CD4-positive, alpha-beta T cell treated with Interleukin-17A for 4 hours (primary cell): ENCODE measurements at places on chromosomes 3 and 15.

DNA sequence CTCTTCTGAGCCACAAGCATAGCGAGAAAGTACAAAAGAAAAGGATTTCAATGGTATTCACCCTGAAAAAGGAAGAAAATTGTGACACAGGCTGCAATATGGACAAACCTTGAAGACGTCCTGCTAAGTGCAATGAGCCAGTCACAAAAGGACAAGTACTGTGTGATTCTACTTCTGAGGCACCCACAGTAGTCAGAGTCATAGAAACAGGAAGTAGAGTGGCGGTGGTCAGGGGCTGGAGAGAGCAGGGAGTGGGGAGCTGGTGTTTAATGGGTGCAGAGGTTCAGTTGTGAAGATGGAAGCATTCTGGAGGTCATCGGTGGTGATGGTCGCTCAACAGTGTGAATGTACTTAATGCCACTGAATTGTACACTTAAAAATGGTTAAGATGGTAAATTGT is 180.5 kb downstream of the APBA2 start:
- no peak for DNase-seq

- no peak for DNase-seq
These were observed 9.1 kb downstream of the EOMES start for GRCh38 chr3:27713078-27713423.

DNA sequence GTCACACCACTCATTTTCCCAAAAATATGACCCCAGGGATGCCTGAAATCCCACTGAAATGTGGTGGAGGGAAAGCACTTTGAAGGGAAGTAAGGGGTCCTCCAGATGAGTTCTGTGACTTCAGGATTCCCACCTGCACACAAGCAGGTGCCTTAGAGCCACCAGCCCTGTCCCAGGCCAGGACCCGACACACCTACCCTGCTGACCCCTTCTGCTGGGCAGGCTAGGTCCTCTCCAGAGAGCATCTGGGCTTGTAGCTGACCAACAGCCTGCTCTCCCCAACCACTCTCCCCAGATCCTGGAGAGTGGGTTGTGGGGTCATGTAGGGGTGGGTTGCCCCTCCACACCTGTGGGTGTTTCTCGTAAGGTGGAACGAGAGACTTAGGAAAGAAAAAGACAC is 14.9 kb upstream of the CILP start:
- no peak for DNase-seq

GRCh38 chr15:34514251-34514670 is 69.2 kb downstream of the GOLGA8B start:
- peak; percentile 21 for DNase-seq

GRCh38 chr15:69305204-69305931 is 6.7 kb downstream of the PAQR5 start:
- DNase-seq: no peak

- DNase-seq: no peak
These were observed 342.4 kb downstream of the LPP start for GRCh38 chr3:188496390-188496789.

GRCh38 chr3:158264894-158265293 is 155.0 kb downstream of the RSRC1 start:
- DNase-seq: no peak

GRCh38 chr15:34793071-34793470 is 2.3 kb downstream of the ACTC1 start:
- DNase-seq: no peak

GRCh38 chr3:142706321-142707127 is 17.3 kb upstream of the TRPC1 start:
- no peak for DNase-seq

DNA sequence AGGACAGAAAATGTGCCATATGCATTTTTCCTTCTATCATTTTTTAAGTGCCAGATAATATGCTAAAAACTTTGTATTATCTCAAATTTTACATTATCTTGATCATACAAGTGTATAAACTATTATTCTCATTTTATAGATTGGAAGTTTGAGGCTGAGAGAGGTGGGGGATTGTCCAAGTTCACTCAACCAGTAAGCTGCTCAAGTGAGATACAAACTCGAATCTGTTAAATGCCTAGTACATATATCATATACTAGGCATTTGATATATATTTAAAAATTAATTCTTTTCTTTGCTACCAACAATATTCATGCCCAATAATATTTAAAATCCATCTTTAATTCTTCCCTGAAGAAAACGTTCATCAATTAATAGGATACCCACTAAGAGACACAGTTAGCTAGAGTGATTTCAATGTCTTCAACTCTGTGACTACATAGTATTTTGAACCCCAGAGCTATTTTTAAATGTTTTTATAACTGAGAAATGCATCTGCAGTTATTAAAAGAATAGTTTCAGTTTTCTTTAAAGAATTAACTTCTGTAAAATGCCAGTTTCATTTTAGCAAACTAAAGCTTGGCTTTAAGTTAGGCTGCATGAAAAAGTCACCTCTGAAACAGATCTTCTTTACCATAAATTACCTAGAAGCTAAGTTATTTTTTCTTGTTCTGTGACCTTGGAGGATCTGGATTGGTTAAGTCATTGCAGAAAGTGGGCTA is 40.4 kb downstream of the IQCB1 start:
- no peak for DNase-seq

- no peak for DNase-seq
These were observed 15.6 kb downstream of the EOGT start for GRCh38 chr3:68997887-68998286.

DNA sequence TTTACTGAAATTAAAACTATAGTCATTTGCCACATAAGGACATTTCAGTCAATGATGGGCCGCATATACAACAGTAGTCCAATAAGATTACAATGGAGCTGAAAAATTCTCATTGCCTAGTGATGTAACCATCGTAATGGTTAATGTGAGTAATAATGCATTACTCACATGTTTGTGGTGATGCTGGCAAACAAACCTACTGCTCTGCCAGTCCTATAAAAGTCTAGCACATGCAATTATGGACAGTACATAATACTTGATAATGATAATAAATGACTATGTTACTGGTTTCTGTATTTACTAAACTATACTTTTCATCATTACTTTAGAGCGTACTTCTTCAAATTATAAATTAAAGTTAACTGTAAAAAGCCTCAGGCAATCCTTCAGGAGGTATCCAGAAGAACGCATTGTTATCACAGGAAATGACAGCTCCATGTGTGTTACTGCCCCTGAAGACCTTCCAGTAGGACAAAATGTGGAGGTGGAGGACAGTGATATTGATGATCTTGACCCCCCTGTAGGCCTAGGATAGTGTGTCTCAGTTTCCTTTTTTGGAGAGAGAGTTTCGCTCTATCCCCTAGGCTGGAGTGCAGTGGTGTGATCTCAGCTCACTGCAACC is 102.7 kb downstream of the ATP1B3 start:
- DNase-seq: no peak

DNA sequence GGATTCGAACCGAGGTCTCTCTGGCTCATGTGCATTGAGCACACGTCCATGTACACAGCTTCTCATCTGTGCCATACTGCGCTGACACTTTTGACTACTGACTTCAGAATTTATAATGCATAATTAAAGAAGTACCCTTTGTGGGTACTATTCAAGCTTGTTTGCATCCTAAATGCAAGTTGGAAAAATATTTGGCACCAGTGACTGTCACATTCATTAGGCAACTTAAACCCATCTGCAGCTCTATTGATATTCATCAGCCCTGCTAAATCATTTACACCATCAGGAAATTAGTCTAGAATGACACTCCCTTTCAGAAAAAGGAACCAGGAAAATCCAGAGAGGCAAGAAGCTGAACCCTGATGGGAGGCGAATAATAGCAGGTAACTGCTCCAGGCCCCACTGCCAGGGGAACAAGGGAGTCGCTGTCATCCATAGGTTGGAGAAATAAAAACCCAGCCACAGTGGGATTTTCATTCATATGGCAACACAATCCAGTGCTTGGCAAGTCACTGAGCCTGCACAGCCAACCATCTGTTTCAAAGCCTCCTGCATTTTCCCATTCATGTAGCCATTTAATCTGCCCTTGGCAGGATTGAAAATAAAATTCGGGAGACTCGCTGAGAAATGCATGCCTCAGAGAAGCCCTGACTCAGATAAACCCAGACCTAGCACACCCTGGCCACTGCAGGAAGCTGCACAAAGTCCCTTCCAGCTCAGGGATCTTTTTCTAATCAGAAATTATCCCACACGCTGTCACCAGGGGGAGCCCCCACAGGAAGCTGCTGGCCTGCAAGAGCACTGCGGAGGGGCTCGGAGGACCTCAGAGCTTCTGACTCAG is 103.0 kb upstream of the VEPH1 start:
- DNase-seq: peak; percentile 61

GRCh38 chr3:148455098-148455497 is 242.6 kb upstream of the AGTR1 start:
- DNase-seq: no peak

DNA sequence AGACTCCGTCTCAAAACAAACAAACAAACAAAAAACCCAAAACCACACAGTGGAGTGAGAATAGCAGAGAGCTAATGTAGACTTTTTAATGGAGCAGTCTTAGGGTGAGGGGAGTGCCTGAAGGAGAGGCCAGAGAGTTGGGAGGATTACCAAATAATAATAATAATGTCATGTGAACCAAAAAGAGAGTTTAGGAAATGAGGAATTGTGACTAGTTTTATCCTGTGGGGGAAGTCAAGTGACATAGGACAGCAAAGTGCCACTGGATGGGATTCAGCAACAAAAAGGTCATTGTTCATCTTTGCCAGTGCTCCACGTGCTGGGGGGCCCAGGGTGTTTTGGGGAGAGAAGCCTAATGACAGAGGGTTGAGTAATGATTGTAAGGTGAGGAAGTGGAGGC is 12.9 kb downstream of the GPR87 start:
- no peak for DNase-seq

DNA sequence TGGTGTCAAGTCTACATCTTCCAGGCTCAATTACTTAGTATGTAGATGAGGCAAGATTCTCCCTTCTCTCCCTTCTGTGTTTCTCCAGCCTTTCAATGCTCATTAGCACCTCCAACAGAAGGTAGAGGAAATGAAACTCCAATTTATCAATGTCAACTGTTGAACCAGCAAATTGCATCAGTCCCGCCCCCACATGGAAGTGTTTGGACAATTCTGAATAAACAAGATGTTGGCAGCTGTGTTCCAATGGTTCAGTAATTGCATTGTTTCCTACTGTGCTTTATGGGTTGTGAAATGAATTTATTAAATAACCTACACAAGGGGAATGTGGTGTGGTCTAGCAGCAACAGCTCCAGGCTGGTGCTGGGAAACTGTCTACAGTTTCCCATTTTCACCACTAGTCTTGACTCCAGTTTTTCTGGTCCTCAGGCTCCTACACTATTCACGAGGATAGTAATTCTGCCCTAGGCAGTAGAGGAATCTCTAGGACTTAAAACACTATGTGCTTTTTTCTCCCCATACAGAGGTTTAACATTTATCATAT is 91.9 kb downstream of the MB21D2 start:
- no peak for DNase-seq

DNA sequence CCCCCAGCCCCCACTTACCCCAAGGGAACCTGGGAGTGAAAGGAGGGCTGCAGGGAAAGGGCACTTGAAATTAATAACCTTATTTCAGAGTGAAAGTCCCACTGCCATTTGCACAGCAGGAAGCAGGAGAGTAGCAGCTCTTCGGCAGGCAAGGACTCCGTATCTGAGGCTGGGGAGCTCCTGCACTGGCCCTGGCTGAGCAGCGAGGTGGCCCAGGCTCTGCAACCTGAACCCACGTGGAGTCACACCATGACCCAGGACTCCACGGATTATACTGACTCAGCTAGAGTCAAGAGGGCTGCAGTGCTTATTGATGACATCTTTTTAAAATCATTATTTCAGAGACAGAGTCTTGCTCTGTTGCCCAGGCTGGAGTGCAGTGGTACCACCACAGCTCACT is 214.5 kb downstream of the XXYLT1 start:
- DNase-seq: no peak

DNA sequence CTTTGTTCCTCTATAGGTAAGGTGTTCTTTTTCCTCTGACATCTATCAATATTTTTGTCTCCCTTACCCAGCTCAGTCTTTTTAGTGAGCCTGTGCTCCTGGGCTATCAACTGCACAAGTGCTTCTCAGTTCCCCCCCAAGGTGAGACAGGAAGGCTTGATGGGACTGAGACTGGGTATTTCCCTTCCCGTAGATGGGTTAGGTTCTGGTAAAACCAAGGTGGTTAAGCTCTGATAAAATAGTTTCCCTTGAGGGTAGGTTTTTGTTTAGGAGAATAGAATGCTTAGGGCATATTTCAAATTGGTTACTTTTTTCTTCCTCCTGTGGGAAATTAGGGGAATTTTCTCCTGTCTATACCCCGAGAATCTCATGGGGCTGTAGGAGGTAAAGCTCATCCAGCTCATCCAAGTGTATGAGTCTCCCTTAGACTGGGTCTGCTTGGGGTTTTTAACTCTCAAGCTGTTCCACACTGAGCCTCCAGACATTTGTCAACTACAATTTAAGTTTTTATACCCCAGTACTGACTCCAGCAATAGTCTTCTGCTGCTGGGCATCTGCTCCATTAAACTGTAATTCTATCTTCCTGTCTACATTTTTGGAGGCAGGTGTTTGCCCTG is 44.9 kb downstream of the OXSR1 start:
- no peak for DNase-seq

DNA sequence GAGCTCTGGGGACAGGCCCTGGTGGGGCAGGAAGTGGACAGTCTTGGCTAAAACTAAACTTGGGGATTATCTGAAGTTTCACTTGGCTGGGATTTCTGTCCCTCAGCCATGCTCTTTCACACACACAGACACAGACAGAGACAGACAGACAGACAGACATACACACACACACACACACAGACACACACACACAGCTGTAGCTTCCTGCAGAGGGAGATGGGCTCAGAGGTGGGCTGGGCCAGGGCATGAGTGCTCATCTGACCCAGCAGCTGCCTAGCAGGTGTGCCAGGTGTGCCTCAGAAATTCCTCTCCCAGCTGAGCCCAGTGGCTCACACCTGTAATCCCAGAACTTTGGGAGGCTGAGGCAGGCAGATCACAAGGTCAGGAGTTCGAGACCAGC is 3.3 kb downstream of the RHOV start:
- no peak for DNase-seq

DNA sequence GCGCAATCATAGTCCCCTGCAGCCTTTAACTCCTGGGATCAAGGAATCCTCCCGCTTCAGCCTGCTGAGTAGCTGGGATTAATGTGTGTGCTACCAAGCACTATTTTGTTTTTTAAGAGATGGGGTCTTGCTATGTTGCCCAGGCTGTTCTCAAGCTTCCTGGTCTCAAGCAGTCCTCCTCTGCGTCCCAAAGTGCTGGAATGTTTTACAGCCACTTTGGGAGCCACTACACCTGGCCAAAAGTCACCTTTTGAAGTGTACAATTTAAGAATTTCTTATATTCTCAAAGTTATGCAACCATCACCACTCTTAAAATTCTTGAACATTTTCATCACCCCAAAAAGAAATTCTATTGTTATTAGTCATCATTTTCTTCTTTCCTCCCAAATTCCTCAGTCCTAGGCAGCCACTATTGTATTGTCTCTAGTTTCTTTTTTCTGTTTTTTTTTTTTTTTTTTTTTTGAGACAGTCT is 17.8 kb downstream of the CDV3 start:
- no peak for DNase-seq

- DNase-seq: no peak
These were observed 146.4 kb downstream of the IGF1R start for GRCh38 chr15:98794748-98795147.

- no peak for DNase-seq
These were observed 2.9 kb downstream of the NPAP1 start for GRCh38 chr15:24678485-24678884.

GRCh38 chr3:117054556-117054955 is 345.0 kb downstream of the TUSC7 start:
- DNase-seq: no peak

GRCh38 chr3:197408177-197408957 is 110.0 kb upstream of the DLG1 start:
- DNase-seq: no peak

- no peak for DNase-seq
These were observed 203.5 kb downstream of the RSRC1 start for GRCh38 chr3:158313338-158313927.
